Mucosa of descending colon (tissue), 3 donors: ENCODE measurements at places on chromosomes 5 and 9. TPM values are rescaled to one million over a fixed set of nuclear protein-coding genes. Genes with fewer than 3 reads are reported as not detected.

- no peak for DNase-seq
These were observed 74.3 kb downstream of the NDFIP1 start for GRCh38 chr5:142182840-142183239.

- no peak for DNase-seq
These were observed 86.1 kb upstream of the LRRTM2 start for GRCh38 chr5:138961221-138961620.

- DNase-seq: no peak
These were observed 21.5 kb downstream of the ACER2 start for GRCh38 chr9:19430201-19430760.

DNA sequence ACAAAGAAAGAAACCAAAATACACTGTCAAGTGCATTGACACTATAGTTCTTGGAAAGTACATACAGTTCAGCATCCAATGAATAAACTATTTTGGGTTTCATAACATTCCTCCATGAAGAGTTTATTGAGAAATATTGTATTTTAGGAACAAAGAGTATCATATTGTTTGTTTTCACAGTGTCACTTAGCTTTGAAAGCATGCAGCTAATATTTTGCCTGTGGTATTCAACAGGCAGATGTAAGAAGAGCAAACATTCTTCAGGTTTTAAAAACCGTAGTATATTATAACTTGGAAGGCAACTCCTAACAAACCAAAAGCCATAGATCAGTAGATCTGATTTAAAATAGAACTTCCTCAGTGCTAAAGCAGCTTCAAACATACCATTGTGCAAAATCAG, 4.5 kb downstream of the PRELID2 start:
- no peak for DNase-seq

- peak; percentile 21 for DNase-seq
These were observed 644 bp downstream of the TSC1 start for GRCh38 chr9:132943651-132944293.

DNA sequence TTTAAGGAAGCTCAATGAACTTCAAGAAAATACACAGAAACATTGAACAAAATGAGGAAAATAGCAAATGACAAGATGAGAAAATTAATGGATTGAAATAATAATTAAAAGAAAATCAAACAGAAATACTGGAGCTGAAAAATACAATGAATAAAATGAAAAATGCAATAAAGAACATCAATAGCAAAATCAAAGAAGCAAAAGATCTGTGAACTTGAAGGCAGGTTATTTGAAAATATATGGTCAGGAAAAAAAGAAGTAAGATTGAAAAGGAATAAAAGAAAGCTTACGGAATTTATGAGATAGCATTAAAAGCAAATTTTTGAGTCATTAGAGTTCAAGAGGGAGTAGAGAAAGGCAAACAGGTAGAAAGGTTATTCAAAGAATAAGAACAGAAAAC, 42.4 kb downstream of the CERT1 start:
- no peak for DNase-seq

DNA sequence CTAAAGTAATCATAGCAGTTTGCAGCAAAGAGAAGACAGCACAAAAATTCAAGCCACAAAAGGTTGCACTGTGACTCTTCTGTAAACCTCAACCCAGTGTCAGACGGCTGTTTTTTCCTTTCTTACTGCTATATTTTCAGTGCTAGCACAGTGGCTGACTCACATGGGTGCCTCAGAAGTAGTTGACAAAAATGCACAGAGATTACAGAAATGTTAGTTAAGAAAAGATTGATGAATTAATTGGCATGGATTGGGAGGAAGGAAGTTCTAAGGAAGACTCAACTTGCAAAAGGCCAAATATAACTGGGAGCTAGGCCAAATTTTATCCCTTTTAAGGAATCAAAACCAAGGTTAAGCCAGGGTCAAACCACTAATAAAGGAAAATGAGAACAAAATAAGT, 43.7 kb upstream of the ITGA1 start:
- no peak for DNase-seq

DNA sequence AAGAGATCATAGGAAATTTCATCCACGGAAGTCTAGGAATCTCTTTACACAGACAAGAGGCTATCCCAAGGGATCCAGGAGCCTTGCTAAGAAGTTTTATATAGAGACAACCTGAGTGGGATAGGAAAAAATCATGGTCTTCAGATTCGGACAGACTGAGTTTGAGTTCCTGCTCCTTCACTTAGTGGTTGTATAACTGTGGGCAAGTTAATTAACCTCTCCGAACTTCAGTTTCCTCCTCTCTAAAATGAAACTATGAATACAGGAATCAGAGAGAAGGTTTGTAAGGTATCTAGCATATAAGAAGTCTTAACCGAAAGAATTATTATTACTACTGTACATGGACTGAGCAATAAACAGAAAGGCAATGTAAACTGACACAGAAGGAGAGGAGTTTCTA, 35.1 kb downstream of the NR2F1-AS1 start:
- no peak for DNase-seq

DNA sequence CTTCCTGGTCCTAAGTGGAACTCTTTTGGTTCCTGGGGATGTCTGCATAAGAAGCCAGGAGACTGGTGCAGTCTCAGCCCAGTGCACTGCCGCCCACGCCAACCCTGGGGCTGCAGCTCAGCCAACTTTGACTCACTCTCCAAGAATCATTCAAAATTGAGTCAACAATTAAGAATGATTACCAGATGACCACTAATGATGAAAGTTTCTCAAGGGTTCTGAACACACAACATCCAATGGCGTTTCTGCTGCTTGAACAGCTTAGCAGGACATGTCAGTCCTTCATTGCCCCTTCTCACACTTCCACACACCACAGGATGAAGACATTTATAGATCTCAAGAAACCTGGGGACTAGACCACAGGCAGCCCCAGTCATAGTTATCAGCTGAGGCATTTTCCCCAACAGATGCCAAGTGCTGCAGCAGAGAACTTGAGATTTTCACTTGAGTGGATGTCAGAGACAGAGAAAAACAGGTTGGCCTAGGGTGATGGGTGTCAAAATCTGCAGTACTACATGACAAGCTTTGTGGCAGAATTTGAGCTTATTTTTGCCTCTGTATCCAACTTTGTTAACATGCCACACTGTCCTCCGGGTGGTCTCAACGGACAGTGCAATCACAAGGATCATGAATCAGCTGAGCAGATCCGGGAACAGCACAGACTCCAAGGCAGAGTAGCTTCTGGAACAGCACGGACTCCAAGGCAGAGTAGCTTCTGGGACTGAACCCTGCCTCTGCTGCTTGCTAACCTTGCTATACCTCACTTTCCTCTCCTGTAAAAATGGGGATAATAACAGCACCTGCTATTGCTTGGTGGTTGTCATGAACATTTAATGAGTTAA, 356.1 kb downstream of the SPOCK1 start:
- peak; percentile 55 for DNase-seq

DNA sequence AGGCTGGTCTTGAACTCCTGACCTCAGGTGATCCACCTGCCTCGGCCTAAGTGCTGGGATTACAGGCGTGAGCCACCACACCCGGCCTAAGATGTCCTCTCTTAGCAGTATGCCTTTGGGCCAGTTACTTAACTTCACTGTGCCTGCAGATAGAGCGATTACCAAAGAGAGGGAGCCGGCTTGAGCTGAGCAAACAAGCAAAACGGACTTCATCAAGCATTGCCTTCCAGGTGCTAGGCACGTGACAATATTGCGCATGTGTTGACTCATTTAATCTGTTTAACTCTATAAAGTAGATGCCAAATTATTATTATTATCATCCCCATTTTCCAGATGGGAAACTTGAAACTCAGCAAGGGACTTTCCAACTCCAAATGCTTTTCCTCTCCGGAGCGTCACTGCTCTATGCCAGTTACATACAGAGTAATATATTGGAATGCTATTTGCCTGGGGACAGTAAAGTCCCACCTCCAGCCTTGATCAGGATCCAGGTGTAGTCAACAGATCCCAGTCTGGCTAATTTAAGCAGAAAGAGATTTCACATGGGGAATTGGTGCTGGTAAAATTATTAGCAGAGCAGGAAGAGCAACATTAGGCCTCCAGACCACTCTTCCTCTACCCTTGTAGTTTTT, 5.6 kb upstream of the C9orf152 start:
- DNase-seq: no peak

DNA sequence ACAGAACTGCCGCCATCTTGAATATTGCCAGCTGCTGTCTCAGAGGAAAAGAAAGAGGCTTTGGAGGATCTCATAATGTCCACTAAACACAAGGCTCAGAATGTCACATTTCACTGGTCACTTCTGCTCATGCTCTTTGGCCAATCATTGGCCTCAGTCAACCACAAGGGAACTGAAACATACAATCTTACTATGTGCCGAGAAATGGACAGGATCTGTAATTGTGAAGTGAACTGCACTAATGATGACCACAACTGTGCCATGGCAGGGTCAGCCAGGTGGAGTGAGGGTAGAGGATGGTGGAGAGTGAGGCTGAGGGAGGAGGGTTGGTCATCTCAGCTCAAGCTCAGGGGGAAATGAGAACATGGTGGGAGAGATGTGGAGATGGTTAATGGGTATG, 32.8 kb downstream of the GDNF start:
- DNase-seq: no peak

DNA sequence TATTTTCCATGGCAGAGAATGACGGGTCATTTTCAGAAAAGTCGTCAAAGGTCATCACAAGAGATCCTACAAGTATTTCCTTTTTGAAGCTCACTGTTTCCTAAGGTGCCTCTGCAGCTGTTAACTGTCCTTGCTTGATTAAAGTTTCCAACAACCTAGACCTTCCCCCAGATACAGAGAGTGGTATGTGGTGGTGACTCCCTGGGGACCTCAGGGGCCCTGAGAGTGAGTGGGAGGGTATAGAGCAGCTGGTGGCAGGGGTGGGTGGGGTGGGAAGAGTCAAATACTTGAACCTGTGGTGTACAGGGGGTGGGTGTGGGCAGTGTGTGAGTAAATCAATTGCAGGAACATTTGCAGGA, 1.6 kb upstream of the CD72 start:
- DNase-seq: no peak

DNA sequence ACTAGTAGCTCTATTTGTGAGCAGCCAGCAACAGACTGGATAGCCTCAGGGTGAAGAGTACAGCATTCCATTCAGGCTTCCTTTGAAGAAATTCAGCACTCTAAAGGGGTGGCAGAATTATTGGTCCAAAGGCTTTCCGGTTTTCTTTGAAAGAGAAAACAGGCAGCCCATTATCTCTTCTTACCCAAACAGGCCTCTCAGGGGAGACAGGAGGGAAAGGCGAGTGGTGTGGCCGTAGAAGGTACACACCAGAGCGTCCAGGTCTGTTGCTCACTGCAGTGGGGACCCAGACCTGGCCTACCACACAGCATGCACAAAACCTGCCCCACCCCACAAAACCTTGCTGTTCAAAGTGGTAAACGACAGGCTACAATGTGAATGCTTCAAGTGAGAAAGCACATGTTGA, 83.3 kb downstream of the ZNF608 start:
- DNase-seq: no peak

GRCh38 chr9:76687861-76688391, 76.3 kb upstream of the PCA3 start:
- DNase-seq: no peak

- DNase-seq: no peak
These were observed 18.5 kb downstream of the NR5A1 start for GRCh38 chr9:124488641-124489210.

- DNase-seq: no peak
These were observed 211.6 kb downstream of the CTNND2 start for GRCh38 chr5:11692636-11693035.

DNA sequence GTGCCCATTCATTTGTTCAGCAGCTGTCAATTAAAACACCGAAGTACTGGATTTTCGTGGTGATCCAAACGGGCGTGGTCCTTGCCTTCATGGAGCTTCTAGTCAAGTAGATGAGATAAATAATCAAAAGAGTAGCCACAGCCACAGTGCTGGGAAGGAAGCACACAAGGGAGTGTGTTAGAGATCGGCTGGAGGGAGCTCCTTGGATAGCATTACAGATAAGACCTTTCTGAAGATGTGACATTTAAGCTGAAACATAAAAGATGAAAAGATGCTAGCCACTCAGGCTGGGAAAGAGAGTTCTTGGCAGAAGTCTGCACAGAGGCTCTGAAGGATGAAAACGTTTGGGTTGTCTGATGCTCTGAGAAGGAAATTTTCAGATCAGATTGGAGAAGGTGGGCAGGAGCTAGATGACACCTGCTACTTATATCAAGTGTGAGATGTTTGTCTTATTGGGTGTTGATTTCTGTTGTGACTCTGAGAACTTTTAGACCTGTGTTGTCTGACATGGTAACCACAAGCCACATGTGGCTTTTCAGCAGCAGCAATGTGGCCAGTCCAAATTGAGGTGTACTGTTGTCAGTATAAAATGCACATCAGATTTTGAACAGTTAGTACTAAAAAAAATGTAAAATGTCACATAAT, 123.9 kb downstream of the TLE4 start:
- DNase-seq: no peak

GRCh38 chr5:108531367-108532128, 149.7 kb upstream of the FBXL17 start:
- no peak for DNase-seq

DNA sequence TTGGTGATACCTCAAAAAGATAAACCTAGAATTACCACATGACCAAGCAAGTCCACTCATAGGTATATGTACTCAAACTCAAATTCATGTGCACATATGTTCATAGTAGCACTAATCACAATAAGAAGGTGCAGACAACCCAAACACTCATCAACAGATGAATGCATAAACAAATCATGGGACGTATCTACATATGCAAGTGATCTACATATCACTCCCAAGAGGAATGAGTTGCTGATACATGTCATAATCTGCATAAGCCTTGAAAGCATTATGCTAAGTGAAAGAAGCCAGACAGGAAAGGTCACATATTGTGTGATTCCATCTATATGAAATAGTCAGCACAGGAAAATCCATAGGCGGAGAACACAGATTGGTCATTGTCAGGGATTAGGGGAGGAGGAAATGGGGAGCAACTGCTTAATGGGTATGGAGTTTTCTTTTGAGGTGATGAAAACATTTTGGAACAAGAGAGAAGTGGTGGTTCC, 10.6 kb upstream of the GPX8 start:
- no peak for DNase-seq

Gene BTNL3
- total RNA-seq: 46.5 TPM

Gene FGF10
- total RNA-seq: 12.7 TPM

Gene HAPLN1
- 1.5 TPM for total RNA-seq

Gene ANKRD20A1
- 8.7 TPM for total RNA-seq

Gene DIAPH1
- total RNA-seq: 53.3 TPM

Gene TNFSF15
- total RNA-seq: 2.8 TPM

Gene CRHBP
- total RNA-seq: 0.57 TPM

Gene CNTFR
- total RNA-seq: 14.5 TPM

Gene HAVCR2
- total RNA-seq: 2.1 TPM

Gene SPATA31A7
- total RNA-seq: not detected

Gene CSNK1G3
- 72.0 TPM for total RNA-seq

Gene C9orf50
- not detected for total RNA-seq

Gene RAB14
- 70.1 TPM for total RNA-seq

Gene GBA2
- 223 TPM for total RNA-seq
